Breast epithelium (tissue), 4 donors: ENCODE measurements at places on chromosomes 4 and X. TPM values are rescaled to one million over a fixed set of nuclear protein-coding genes. Genes with fewer than 3 reads are reported as not detected.
A peak's percentile ranks its signal among the peaks of the same experiment; 100 is the strongest.

Gene CT47B1
- not detected for total RNA-seq

Gene NCAPG
- total RNA-seq: 0.59 TPM

Gene GAB3
- 3.9 TPM for total RNA-seq

Gene DGKK
- not detected for total RNA-seq

Gene HTR2C
- total RNA-seq: not detected

Gene TEX13C
- total RNA-seq: not detected

Gene RHOXF2
- total RNA-seq: not detected

GRCh38 chr4:10180603-10180926 lies 64.0 kb upstream of the WDR1 start:
- DNase-seq: no peak

DNA sequence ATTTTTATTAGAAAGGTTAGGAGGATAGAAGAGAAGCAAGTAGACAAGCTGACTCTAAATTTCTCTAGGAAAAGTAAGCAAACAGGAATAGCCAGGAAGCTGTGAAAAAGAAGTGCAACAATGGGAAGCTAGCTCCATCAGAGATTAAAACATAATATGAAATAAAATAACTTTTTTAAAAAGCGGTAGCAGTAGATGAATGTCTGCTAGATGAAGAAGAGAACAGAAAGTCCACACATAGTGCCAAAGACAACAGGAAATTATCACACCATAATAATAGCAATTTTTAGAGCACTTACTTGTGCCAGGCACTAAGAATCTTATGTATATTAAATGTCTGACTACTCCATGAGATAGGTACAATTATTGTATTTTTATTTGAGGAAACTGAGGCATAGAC lies 53.5 kb downstream of the LRBA start:
- DNase-seq: no peak

DNA sequence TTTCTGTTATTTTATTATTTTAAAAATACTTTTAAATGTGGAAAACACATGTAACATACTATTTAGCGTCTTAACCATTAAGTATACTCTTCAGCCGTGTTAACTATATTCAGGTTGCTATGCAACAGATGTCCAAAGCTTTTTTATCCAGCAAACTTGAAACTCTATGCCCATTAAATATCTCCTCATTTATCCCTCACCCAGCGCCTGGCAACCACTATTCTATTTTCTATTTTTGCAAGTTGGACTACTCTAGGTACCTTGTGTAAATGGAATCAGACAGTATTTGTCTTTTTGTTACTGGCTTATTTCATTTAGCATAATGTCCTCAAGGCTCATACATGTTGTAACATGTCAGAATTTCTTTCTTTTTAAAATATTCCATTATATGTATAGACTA lies 174.6 kb downstream of the PCDH10 start:
- DNase-seq: no peak

DNA sequence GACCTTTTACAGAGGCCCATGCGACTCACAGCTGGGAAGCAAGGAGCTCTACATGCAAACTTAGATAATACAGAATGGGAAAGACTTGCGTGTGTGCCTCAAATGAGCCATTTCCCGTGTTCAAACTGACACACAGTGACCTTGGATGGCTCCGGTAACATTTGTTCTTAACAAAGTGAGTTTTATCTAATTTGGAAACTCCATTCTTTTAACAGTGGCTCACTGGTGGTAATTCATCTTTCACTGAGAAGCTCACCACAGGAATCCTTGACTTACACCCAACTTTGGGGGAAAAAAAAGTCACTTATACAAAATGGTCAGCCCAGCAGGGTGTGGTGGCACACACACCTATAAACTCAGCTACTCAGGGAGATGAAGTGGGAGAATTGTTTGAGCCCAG lies 190.6 kb downstream of the LDB2 start:
- DNase-seq: no peak

DNA sequence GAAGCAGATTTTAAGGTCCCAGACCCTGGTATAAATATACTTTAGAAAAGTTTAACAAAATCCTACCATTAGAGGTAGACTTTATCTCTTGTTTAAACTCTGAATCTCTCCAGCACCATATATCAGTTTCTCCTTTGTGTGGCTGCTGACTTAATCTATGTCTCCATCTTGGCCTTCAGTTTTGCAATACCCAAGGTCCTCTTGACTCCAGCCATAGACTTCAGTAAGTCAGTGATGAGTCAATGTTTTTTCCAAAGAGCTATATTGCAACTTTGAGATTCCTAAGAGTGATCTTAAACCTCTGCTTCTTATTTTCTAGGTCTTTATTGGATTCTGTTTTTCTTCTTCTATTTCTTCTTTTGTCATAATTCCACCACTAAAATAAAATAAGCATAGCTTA lies 50.8 kb upstream of the ADGRL3 start:
- no peak for DNase-seq

- no peak for DNase-seq
Observed at GRCh38 chrX:42748067-42748850, 29.7 kb downstream of the PPP1R2C start.

GRCh38 chr4:111066001-111066400 lies 443.1 kb upstream of the PITX2 start:
- DNase-seq: no peak

DNA sequence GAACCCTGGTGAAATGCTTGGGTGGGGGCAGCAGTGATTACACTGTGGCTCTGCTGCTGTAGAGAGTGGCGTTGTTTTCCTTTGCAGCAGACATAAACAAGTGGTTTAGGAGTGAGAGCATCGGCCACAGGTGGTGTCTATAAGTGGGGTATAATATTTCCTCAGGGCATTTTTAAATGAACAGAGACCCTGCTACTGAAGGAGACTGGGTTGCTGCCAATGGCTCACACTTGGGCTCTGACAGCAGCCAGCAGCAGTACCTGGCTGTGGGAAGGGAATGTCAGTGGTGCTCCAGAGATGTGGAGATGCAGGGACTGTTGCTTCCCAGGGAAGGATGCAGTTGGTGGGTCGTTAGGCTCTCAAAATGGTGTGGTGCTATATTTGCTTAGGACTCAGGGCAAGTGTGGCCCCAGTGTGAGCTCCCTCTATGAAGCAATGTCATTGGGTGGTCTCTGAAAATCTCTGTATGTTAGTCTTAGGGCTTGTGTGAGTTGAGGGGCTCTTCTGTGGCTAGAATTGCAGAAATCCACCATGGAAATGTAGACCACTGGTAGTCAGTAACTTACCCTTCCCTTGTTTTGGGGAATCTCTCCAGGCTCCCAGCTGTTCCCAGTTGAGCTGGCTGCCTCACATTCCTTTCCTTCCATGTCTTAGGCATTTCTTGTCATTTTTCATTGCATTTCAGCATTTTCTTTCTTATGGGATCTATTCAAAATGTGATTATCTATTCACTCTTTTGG lies 1023.0 kb upstream of the GRID2 start:
- DNase-seq: no peak

DNA sequence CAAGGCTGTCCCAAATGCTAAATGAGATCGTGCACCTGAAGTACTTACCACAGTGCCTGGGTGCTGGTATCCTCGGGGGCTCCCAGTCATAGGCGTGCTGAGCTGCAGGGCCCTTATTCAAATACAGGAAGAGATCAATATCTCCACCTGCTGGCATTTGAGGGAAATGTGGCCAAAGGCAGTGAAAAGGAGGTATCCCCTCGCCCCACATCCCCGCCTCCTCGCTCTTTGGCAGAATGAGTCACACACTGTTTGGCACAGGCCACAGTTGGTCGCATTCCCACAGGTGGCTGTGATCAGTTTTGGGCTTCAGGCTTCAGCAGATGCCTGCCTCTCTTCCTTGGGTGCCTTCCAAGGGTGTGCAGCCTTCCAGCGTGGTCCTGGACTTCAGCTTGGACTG lies 28.4 kb downstream of the ZNF185 start:
- peak; percentile 63 for DNase-seq

DNA sequence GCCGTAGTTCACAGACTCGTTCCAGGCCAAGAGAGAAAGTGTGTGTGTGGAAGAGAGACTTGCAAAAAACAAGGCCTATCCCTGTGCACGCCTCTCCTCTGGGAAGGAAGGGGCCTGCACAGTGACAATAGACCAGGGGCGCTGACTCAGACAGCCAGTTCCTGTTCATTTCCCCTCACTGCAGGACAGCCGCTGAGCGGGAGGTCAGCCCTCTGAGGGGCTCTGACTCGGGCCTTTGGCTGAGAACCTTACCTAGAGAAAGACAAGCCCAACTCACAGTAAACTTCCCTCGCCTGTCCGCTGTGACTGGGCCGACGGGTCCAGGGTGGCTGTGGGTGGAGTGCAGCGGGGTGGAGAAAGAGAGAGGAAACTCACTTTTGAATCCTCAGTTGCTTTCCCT lies 52.1 kb downstream of the RTL5 start:
- DNase-seq: no peak

DNA sequence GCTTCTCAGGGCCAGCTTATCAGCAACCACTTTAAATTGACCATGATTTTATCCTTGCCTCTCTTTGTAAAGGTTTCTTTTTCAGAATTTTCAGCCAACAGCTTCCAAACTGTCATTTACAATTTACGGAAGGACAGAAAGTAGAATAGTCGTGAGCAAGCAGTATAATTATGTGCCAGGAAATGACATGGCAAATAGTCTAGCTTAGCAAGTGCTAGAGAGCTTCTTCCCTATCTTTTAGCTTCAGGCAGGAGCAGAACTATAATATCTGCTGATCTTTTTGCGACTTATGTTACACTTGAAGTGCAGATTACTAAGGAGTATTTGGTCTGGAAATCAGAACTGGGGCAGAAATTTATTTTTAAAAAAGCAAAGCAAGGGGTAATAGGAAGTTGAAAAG lies 123.0 kb upstream of the AP1S2 start:
- DNase-seq: no peak

- peak; percentile 92 for DNase-seq
Observed at GRCh38 chr4:128386761-128387599, 99.4 kb upstream of the PGRMC2 start.

DNA sequence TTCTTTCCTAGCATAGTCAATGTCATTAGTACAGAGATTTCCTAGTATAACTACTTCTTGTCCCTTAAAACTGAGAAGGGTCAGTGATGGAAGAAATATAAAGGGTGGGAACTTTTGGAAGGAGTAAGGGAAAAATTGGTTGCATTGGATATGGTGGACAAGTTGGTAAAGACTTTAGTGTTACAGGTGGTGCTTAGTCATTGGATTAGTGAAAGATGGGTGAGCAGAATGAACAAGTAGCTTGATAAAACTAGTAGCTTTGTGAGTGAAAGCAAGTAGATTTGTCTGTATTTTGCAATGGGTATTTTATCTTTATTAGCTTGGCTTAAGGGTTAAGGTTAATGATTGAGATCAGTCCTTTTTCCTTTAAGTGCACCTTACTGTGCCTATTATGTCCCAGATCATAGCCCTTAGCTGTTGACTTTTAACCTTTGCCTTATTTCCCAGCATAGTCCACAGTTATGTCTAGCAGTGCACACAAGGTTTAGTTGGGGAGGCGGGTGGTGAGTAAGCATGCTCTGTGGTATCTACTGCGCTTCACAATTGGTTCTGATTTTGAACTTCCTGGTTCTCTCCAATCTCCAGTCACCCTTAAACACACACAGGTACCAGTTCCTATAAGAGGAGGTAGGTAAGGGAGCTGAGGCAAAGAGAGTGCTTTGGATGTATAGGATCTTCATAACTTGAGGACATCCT lies 9.5 kb downstream of the WDR44 start:
- DNase-seq: no peak

GRCh38 chrX:138996268-138996667 lies 284.8 kb upstream of the FGF13 start:
- no peak for DNase-seq

GRCh38 chr4:37415845-37416369 lies 171.4 kb downstream of the NWD2 start:
- DNase-seq: no peak

- DNase-seq: no peak
Observed at GRCh38 chrX:10608099-10608498, 12.3 kb downstream of the MID1 start.

DNA sequence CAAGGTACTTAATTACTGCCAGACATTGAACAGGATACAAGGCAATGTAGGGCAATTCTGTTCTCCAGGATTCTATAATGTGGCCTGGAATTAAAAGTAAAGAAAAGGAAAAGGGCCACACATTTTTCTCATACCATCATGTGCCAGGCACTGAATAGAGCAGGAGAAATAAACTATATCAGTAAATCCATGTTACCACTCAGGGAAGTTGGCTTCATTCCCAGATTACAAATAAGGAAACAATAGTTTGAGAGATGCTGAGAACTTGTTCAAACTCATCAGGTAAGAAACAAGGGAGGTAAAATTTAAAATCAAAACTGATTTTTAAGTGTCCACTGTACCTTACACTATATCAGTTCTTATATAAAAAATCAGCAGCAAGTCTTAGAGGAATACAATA lies 645.0 kb upstream of the ATOH1 start:
- no peak for DNase-seq
